ENCODE measurements at places on chromosomes 3 and 15.
A peak's percentile ranks its signal among the peaks of the same experiment; 100 is the strongest.

- no peak for DNase-seq
Measured at GRCh38 chr15:48946074-48946839, 17.5 kb downstream of the SHC4 start.

DNA sequence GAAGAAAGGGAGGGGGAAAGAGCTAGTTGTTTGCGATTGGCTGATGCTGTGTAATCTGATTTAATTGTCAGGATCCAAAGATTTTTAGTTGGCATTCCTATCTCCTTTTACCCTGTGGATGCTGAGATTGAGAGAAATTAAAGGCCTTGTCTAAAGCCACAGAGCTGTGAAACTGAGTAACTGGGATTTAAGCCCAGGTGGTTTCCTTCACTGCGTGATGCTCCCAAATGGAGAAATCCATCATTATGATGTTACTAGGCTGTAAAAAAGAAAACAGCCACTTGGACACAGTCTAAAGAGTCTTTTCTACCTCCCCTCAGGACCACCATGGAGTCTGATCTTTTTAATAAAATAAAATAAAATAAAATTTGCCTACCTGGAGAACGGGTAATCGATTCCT lies 883.0 kb upstream of the NR2F2 start:
- DNase-seq, result no peak

GRCh38 chr15:78880242-78880533 lies 7.5 kb downstream of the MORF4L1 start:
- DNase-seq, result no peak

DNA sequence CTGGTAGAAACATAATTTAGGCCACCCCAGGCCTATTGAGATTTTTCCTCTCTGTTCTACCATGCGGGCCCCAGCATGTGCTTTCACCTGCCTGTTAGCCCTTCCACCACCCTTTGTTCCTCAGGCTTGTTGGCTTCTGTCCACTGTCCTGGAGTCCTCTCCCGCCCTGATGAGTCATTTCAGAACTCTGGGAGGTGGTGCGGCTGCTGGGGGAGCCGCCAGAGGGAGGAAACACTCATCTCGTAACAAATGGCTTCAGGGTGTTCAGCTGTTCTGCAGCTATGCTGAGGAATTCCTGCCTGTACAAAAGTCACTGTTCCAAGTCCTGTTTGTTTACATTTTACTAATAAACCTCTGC lies 36.3 kb downstream of the LRTM1 start:
- DNase-seq, result peak; percentile 96

Measured in BJ (cell line).